Stimulated activated CD4-positive, alpha-beta T cell treated with anti-CD3 and anti-CD28 coated beads, Interleukin-4, amount 100 ng/mL, for 1 hour (primary cell): ENCODE measurements at places on chromosomes 7 and 10.

DNA sequence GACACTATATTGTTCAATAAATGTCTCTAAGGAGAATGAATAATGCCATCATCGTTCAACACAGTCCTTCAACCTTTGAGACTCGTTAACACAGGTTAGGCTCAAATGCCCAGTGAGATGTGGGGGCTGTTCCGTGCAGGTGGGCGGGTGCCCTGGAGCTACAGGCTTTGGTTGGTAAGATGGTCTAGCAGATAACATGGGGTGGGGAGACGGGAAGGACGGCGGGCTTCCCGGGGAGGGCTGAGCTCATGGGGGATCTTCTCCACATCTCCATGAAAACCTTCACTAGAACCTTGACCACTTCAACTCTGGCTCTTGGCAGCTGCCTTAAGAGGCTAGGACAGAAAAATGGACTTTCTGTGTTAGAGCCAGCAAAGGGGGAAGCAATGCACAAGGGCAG lies 134.1 kb upstream of the TCERG1L start:
- DNase-seq, result no peak

DNA sequence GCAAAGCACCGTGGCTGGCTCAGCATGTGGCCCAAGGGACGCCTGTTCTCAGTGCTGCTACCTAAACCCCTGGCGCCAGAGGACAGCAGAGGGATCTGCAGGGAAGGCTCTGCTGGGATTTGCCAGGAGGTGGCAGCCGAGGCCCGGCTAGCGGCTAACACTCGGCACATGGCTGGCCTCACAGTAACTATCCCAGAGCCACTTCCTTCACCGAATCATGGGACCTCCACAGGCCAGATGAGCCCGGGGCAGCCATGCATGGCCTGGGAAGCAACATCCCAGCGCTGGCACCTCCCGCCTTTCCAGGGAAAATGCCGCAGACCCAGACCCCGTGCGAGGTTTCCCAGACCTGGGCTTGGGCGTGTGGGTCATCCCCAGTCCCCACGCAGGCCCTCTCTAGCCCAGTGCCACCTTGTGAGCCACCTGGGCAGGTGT lies 36.4 kb downstream of the DPYSL4 start:
- DNase-seq, result peak; percentile 69

DNA sequence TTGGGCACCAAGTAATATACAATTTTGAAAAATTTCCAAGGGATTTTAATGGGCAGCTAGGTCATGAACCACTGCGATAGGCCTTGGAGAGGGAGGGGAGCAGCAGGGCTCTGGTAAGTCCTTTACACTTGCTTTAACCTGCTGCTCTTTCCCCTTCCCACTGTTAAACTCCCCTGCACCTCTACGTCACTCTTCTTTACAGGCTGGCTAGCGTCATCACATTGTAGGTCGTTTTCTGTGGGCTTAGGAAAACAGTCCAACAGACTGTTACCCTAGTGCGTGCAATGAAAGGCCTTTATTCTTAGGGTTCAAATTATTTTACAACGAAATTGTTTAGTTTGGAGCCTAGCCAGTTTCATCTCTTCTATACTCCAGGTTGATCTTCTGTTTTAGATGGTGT lies 235.7 kb downstream of the AUTS2 start:
- DNase-seq, result no peak

DNA sequence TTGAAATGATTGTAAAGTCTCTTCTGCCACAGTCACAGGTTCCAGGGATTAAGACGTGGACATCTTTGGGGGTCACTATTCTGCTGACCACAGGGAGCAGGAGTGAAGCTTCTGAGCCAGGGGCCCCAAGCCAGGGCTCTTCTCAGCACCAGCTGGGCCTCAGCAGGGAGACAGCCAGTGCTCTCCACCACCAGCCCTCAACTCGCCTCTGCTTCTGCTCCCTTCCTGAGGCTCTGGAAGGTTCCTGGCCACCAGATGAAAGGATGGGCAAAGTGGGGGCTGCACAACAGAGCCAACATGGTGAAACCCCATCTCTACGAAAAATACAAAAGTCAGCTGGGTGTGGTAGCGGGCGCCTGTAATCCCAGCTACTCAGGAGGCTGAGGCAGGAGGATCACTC lies 11.2 kb upstream of the CRYGN start:
- no peak for DNase-seq

- no peak for DNase-seq
These were observed 166.7 kb upstream of the INHBA start for GRCh38 chr7:41869596-41869995.

GRCh38 chr7:2411815-2412586 lies 8.6 kb downstream of the CHST12 start:
- DNase-seq, result no peak

- no peak for DNase-seq
These were observed 365.5 kb upstream of the BMPER start for GRCh38 chr7:33539659-33540400.

DNA sequence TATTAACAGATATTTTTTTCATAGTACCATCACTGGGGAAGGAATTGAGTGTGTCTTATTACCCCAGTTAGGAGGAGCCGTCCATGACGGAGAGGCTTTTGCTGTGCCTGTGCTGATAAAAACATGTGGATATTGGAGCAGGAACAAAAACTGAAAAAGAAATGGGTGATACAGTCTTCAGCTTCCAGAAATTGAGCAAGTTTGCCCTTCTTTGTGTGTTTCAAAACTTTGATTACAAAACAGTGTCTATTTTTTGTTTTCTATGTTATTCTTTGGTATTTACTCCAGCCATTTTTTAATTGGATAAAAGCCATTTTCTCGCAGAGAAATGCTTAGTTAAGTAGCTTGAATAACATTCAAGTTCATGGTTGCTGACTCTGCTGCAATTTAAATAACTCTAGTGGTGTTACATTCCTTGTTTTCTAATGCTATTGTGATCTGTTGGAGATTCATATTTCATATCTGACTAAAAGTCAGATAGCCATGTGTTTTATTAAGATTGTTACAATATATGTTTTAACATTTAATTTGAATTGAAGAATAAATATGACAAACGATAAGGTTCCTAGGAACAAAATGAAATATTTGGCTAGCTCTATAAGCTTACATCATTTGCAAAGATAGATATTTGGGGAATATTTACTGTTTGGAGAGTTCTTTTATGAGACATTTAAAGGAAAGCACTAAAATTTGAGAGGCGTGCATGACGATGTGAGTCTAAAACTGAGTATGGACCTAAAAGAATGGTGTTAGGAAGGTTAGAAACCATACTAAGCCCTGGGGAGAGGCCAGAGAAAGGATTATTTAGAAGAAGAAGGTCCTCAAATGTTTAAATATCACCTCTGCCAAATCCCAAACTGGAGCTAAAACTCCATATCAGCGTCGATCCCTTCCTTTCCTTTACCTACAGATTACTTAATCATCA lies 747.3 kb upstream of the CELF2 start:
- DNase-seq, result no peak

- DNase-seq, result no peak
These were observed 1.4 kb upstream of the CREB5 start for GRCh38 chr7:28410628-28411531.

GRCh38 chr10:72170263-72170662 lies 45.5 kb upstream of the ANAPC16 start:
- no peak for DNase-seq

- DNase-seq, result no peak
These were observed 20.4 kb downstream of the DNAJB12 start for GRCh38 chr10:72334196-72334824.

GRCh38 chr7:50610521-50611277 lies 45.5 kb upstream of the DDC start:
- no peak for DNase-seq

GRCh38 chr10:9858816-9859215 lies 1158.9 kb upstream of the CELF2 start:
- DNase-seq, result no peak

- no peak for DNase-seq
These were observed 92.6 kb downstream of the DGKI start for GRCh38 chr7:137753948-137754851.
